Femur (tissue), 1 donor: ENCODE measurements at places on chromosomes 5 and 9.

DNA sequence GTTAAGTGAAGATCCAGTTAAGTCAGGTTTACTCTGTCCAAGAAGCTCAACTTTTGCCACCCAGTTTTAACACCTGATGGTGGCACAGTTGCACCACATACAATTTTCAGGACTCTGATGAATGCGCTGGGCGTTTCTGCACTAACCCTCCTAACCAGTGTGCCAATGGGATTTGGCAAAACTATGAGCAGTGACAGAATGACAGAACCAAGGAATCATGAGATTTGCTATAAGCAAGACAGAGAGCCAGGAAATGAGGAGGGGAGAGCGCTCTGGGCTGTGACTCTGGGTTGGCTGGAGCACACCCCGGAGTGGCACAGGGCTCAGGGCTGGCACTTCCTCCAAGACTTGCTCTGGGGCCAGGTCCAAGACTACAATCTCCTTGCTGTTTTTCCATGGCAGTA lies 84.1 kb downstream of the SH3PXD2B start:
- DNase-seq: peak; percentile 43

DNA sequence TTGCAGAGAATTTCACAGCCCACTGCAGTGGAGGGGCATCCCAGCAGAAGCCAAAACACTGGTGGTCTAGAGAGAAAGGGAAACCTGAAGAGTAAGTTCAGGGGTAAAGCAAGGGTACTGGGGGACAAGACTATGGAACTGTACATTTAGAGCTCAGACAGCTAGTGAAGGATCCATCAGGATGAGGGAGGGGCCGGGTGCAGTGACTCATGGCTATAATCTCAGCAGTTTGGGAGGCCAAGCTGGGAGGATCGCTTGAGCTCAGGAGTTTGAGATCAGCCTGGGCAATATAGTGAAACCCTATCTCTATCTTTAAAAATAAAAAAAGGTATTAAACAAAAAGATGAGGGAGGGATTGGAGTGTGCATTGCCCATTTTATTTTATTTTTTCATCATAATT lies 7.8 kb upstream of the ANKH start:
- no peak for DNase-seq

DNA sequence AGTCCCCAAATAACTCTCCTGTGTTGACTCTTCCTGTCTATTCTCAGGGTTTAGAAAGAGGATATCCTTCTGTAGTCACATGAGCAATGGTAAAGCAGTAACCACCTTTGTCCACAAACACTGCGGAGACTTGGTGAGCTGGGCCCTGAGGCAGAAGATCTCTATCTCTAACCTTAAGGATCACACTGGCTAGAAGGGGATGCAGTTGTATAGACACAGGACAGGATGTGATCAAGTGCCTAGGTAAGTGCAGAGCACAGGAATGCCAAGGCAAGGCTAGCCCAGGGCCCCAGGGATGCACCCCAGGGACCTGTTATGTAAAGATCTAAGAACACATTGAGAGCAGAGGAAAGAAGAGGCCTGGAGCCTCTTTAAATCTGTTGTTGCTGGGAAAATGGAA lies 610.5 kb downstream of the IRX1 start:
- DNase-seq: no peak

- DNase-seq: no peak
These were observed 8.6 kb downstream of the HAVCR2 start for GRCh38 chr5:157100140-157100679.

DNA sequence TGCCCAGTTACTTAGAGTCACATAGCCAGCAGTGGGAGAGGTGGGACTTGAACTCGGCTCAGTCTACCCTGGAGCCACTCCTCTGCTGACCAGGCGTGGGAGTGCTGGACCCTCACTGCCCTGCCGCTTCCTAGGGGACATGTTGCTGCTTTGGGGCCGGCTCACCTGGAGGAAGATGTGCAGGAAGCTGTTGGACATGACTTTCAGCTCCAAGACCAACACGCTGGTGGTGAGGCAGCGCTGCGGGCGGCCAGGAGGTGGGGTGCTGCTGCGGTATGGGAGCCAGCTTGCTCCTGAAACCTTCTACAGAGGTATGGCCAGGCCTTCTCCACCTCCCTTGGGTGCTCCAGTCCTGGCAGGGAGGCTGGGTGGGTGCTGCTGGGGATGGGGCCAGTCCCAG lies 3.4 kb upstream of the CACFD1 start:
- DNase-seq: no peak

- DNase-seq: peak; percentile 34
These were observed 1.3 kb downstream of the ERBIN start for GRCh38 chr5:65927503-65928321.

DNA sequence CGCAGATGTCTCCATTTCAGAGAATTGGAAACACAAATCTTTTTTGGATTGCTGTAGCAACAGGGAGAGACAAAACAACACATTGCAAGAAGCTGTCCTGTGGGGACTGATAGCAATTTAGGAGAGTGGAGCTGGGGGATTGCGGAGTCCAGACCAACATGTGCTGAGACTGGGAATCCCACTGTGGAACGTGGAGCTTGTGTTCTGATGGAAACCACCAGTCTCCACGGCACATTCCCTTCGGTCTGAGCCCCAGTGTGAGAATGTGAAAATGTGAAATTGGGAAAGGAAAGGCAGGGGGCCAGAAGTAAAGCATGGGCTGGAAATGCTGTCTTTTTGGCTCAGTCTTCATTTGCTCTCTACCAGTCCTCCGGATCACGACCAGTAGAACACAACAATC lies 348.8 kb upstream of the TNC start:
- DNase-seq: peak; percentile 61
